ENCODE measurements at places on chromosomes 6 and 20.

GRCh38 chr6:55666037-55666436, 87.0 kb upstream of the HMGCLL1 start:
- DNase-seq, result no peak

- DNase-seq, result no peak
Observed at GRCh38 chr20:41044409-41045062, 15.9 kb downstream of the TOP1 start.

- no peak for DNase-seq
Observed at GRCh38 chr6:46891252-46891795, 30.4 kb downstream of the ADGRF5 start.

- peak; percentile 57 for DNase-seq
Observed at GRCh38 chr20:31560094-31560745, 44.9 kb upstream of the ID1 start.

DNA sequence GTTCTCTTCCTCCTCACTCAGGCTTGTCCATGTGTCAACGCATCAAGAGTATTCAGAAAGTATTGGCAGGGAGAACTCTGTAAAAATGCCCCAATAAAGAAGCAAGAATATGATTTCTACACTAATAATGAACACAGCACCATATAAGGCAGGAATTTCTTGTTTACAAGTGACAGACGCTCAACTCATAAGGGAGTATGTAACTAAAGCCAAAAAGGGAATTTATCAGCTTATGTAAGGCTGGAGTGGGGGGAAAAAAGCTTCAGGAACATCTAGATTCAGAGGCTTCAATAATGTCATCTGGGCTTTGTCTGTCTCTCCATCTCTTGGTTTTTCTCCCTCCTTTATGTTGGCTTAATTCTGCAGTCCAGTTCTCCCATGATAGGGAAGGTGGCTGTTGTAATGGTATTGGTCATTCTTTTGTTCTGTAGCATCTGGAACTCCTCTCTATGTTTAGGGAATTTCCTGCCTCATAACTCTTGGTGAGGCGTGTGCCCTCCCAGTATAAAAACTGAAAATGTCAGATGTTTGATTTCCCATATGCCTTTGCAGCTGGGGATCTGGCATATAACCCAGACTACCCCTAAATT, 125.1 kb upstream of the COL21A1 start:
- no peak for DNase-seq

DNA sequence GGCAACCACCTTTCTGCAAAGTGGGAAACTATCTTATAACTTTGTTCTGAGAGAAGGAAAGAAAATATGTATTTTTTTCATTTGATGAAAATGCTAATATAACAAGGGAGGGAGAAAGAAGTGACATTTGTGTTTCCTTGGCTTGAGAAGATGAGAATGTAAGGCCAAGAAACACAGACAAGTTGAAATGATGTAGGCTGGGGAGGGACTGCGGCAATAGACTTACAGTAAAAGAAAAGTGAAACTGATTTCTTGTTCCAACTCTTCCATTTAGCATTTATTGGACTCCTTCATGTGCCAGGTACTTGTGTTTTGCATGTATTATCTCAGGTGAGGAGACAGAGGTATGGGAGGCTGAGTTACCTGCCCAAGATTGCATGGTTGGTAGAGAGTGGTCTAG, 130.9 kb downstream of the CARMIL1 start:
- no peak for DNase-seq

GRCh38 chr6:43804550-43805223, 34.7 kb downstream of the VEGFA start:
- no peak for DNase-seq

GRCh38 chr20:63224412-63225081, 8.6 kb upstream of the YTHDF1 start:
- no peak for DNase-seq

- DNase-seq, result no peak
Observed at GRCh38 chr6:144394210-144394609, 109.1 kb downstream of the UTRN start.

GRCh38 chr6:98724537-98724936, 109.8 kb upstream of the POU3F2 start:
- no peak for DNase-seq

- no peak for DNase-seq
Observed at GRCh38 chr20:19750101-19750606, 7.9 kb upstream of the RIN2 start.

DNA sequence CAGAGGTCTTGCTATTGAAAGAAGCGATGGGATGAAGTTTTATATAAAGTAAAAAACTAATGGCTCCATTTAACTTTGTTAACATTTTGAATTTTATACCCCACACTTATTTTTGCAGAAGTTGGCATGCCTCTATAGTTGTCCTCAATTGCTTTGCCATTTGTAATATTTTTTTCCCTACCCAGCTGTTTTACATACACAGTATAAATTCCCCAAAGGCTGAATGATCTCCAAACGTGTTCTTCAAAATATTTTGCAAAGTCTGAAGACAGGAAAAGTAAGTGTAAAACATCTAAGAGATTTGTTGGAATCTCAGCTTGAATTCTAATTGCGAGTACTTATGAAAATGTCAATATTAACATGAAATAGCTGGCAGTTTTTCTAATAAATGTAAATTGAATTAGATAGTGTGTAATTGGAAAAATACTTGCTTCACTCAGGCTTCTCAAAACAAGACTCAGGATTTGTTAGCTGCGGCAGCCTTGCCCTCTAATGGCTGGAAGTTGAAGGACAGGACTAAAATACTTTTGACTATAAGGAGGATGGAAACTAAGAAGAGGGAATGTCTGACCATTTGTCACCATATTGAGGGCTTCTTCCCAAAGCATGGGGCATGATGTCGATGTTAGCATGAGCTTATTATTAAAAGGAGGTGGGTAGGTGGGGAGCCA, 226.8 kb downstream of the UST start:
- DNase-seq, result no peak

DNA sequence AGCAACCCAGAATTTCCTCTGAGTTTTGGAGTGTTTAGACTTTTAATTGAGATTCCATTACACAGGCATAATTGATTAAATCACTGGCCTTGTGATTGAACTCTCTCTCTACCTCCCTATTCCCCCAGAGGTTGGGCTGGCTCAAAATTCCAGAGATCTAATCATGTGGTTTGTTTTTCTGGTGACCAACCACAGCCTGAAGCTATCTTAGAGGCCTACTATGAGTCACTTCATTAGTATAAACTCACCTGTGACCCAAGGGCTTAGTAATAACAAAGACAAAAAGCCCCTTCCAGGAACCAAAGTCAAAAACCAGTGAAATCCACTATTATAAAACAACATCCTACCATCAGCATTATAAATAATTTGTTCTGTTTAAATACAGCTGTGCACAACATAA, 992.5 kb upstream of the CITED2 start:
- no peak for DNase-seq

DNA sequence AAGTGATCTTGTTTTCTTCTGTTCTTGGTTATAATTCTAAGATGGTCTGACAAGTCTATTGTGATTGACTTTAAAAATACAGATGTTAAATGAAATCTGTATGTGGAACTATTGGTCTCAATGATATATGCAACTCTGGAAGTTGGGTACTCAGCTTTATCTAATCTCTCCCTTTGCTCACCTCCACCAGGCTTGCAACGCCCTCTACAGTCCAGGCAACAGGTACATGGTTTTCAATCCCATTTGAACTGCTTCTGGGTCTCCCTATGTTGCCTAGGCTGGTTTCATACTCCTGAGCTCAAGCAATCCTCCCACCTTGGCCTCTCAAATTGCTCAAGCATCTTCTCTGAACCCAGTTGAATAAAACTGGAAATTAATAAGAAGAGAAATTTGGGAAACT, 25.6 kb upstream of the HLA-DQB1 start:
- peak; percentile 28 for DNase-seq

DNA sequence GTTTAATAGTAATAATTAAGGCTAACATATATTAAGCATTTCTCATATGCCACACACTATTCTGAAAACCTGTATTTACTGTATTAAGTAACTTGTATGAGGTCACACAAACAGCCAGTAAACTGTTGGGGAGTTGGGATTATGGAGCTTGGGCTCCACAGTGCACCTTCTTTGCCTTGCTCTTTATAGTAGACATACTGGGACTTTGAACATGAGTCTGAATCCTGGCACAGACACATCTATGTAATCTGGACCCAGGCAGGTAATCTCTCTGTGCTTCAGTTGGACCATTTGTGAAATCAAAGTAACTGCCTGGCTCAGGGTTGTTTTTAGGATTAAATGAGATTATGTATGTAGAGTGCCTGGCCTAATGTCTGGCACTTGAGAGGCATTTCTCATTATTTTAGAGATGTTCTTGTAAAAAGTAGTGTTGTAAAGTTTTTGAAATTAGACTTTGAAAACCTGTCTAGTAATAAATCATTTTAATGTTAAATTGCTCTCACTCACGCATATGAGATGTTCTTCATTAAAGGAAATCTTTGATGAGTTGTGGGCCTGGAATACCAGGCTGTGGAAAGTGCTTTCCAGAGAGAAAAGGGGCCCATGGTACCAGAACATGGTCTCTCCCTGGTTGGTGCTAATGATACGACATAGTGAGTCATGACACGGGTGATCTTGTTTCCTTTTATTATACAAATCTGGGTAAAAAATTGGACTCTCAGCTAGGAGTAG, 34.3 kb downstream of the LRRC1 start:
- no peak for DNase-seq

- no peak for DNase-seq
Observed at GRCh38 chr6:31718265-31718664, 3.1 kb downstream of the LY6G6D start.

GRCh38 chr20:29326376-29327070, 1930.9 kb upstream of the DEFB115 start:
- no peak for DNase-seq

DNA sequence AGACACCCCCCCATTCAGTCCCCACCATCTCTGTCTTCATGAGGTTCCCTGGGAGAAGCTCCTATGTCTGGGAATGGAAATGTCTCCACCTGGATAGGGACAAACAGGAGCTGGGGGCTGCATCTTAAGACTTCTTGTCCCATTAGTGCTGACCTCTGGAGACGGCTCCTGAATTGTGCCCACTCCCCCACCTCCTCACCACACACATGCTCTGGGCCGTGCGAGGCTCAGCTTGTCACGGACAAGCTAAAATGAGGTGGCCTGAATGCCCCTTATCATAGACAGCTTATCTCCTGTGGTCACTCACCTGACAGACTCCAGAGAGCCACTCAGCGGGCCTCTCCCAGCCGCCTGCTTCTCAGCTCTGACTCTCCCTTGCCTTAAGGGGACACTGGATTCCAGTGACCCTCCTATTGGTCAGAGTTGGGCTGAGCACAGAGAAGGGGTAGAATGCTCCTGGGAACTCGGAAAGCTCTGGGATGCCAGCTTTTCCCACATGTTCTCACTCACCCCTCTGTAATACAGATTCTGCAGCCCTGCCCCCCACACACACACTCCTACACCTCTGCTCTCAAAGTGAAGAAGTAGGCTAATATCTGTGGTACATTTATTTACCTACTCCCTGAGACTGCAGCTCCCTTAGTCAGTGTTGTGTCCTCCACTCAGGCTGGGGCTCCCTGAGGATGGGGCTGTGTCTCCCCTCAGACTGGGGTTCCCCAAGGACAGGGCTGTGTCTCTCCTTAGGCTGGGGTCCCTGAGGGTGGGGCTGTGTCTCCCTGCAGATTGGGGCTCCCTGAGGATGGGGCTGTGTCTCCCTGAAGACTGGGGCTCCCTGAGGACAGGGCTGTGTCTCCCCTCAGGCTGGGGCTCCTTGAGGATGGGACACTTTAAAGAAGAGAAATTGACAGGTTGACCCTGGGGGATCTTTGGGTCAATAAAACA, 167.5 kb downstream of the VEGFA start:
- no peak for DNase-seq

- no peak for DNase-seq
Observed at GRCh38 chr20:48613926-48614325, 213.9 kb downstream of the PREX1 start.

- no peak for DNase-seq
Observed at GRCh38 chr6:27209659-27210269, 37.7 kb upstream of the PRSS16 start.

- no peak for DNase-seq
Observed at GRCh38 chr6:131597446-131597845, 24.4 kb downstream of the ARG1 start.

- no peak for DNase-seq
Observed at GRCh38 chr6:19137505-19137904, 699.7 kb upstream of the ID4 start.

GRCh38 chr20:33480048-33480447, 9.8 kb upstream of the CBFA2T2 start:
- no peak for DNase-seq

DNA sequence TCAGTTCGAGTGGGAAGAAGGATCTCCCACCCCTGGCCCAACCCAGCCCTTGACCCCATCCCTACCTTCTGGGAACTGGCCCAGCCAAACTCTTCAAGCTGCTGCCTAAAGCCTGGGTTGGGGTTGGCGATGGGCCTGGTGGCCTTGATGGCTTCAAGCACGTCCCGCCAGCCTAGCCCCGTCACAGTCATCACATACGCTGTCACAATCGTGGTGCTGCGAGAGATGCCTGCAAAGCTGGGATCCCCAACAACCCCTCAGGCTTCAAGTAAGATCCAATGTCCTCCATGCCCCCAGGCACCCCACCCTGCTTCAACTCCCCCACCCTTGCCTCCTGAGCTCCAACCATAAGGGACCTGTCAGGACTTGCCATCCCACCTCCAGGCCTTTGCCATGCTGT, 7.8 kb downstream of the DUSP15 start:
- no peak for DNase-seq

- no peak for DNase-seq
Observed at GRCh38 chr6:37923514-37923913, 104.0 kb downstream of the ZFAND3 start.

- DNase-seq, result no peak
Observed at GRCh38 chr20:49893242-49894072, 21.9 kb downstream of the SPATA2 start.

GRCh38 chr6:161634916-161635315, 361.1 kb upstream of the AGPAT4 start:
- DNase-seq, result no peak

DNA sequence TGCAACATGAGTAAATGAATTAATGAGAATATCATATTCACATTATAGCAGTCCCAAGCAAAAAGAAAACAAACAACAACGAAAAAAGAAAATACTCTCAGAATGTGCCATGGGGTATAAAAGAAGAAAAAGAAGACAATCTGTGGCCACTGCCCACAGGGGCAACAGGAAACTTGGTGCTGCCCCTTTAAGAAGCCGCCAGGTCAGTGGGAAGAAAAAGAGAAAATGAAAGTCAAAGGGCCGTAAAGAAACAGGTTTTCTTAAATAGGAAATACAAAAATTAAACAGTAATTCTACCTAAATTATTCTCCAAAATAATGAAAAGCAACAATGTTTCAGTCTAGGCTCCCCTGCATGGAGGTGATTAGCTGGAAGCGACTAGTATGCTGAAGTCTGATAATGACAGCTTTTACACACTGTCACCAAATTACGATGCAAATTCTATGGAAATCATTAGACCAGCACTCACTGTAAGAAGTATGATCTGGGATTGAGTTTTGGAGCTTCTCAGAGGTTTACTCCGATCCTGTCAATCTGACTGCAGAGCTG, 23.6 kb downstream of the GMDS start:
- no peak for DNase-seq

- no peak for DNase-seq
Observed at GRCh38 chr6:90290811-90291420, 5.7 kb downstream of the BACH2 start.

GRCh38 chr6:71579902-71580301, 291.3 kb downstream of the OGFRL1 start:
- DNase-seq, result no peak
